ENCODE measurements at places on chromosomes 11 and 22. TPM values are rescaled to one million over a fixed set of nuclear protein-coding genes. Genes with fewer than 3 reads are reported as not detected.

The FAM180B gene
- 0.62 TPM for total RNA-seq

The TMEM86A gene
- 0.09 TPM for total RNA-seq

The SEPTIN5 gene
- 58.9 TPM for total RNA-seq

The ST14 gene
- 0.17 TPM for total RNA-seq

The WNT7B gene
- not detected for total RNA-seq

The SLC5A4 gene
- total RNA-seq, result 0.19 TPM

The SYT8 gene
- not detected for total RNA-seq

The JAML gene
- total RNA-seq, result not detected

The CBLIF gene
- total RNA-seq, result not detected

The TMEM191C gene
- total RNA-seq, result 1.7 TPM

The TRPM5 gene
- not detected for total RNA-seq

The LYVE1 gene
- total RNA-seq, result 0.15 TPM

The DMC1 gene
- 1.7 TPM for total RNA-seq

The ASPHD2 gene
- total RNA-seq, result 1.4 TPM

The MRGPRE gene
- not detected for total RNA-seq

Measured in A673 (cell line).